ENCODE measurements at places on chromosomes 13 and 19.

GRCh38 chr19:18292810-18293641 is 11.6 kb upstream of the JUND start:
- peak; percentile 94 for DNase-seq

- DNase-seq, result peak; percentile 42
These were observed 46.5 kb upstream of the KPNA3 start for GRCh38 chr13:49838989-49839388.

DNA sequence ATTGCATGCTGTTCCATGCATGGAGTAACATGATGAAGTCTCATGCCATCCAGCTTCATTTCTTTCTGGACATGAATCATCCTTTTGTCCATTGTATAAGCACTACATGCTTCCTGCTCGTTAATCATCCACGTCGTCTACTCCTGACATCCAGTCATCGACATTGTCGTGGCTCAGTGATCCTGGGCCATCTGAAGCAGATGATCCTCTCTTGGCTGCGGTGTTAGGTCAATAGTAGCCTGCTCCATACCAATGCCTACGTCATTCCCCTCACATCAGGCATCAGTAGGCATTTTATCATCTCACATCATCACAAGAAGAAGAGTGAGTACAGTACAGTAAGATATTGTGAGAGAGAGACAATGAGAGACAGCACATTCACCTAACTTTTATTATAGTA is 7.9 kb upstream of the MYO16 start:
- no peak for DNase-seq

- no peak for DNase-seq
These were observed 113.4 kb downstream of the TSHZ3 start for GRCh38 chr19:31235806-31236205.

Data from neural progenitor cell (in vitro differentiated cells).